ENCODE measurements at places on chromosomes 2 and 18.

DNA sequence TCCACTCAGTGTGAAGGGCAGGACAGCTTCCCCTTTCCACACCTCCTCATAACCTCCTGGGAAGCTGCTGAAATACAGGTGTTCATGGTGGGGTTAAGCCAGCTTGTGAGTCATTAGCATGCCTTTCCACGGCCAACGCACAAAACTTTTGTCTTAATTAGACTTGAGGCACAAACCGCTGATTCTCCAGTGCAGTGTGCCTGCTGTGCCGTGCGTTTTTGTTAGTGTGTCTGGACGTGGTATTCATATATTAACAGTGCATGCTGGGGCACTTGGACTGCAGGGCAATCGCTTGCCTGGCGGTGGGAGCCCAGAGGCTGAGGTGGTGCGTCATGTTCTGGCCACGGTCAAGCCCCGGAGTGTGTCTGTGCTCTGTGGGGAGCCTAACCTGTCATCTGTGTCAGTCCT lies 156.2 kb downstream of the SH3RF3 start:
- DNase-seq: peak; percentile 31

DNA sequence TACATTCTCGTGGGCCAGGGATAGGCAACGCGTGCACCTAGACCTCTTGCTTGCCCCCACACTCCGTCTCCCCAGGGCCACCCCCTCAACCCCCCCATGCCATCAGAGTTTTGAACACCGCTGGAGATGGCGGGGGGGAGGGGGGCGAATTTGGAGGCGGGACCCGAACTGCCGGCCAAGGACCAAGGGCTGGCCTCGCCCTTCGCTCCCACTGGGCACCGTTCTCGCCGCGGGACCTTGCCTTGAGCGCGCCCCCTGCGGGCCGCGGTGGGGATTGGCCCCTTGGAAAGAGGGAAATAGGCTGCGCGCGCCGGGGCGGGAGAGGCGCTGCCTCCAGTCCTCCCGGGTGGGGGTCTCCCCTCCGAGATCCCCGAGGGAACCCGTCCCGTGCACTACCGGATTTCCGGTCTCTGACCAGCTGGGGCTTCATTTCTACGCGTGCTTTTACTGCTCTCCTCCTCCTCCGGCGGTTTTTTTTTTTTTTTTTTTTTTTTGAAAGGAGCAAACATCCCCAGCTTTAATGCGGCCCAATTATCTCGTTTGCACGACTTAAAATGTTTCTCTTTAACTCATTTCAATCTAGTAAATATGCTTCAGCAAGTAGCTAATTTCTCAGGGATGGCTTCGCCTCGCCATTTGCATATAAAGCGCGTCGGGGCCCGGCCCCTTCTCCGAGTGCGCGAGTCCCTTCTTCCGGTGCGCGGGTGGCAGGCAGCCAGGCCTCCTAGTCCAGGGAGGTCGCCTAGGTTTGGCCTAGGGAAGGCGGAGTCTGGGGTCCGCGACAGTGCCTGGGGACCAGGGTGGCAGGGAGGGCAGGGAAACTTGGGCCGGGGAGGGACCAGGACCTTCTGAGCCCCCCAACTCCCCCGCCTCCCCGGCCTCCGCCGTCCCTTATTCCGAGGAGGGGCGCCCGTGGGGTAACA lies 10.0 kb upstream of the GBX2 start:
- peak; percentile 65 for DNase-seq

DNA sequence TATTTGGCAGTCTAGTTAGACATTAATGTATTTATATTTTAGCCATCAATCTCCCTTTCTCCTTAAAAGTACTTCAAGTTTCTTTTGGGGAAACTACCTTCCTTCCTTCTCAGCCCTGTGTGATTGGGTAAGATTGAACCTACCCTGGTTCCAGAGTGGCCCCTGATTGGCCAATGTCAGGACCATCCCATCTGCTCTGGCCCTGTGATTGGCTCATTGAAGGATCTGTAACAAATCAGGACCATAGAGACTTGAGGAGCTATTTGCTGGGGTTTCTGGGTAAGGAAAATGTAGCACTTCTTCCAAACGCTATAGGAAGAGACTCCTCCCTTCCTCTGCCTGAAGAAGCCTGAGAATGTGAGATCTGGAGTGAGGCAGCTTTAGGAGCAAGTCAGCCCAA lies 59.3 kb downstream of the AQP4 start:
- DNase-seq: no peak

DNA sequence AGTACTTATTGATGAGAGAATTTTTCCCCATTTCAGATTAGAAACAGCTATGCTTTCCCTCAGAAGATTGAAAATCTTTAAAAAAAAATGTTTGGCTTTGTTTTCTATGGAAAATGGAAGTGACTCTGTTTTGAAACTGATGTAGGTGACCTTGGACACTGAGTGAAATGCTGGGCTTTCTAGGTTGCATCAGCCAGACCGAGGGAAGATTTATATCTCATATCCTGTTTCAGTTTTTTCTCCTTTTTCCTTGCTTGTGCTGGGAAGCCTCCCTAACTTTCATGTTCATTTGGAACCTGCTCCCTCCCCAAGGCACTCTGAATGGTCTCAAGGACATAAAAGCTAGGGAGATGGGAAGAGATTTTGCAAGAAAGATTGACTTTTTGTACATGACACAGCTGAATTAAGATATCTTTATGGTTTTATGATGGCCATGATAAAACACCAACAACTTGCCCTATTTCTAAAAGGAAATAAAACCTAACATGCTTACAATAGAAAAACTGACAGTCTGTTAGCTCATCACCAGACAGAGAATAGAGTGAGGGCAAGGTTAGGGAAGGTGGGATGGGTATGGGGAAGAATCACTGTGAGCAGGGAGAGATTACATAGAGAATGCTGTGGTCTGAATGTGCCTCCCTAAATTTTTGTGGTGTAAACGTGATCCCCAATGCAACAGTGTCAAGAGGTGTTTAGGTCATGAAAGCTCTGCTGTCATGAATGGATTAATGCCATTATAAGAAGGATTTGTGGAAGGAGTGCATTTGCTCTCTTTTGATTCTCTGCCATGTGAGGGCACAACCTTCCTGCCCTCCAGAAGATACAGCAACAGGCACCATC lies 249.7 kb downstream of the TPGS2 start:
- DNase-seq: peak; percentile 25

- DNase-seq: peak; percentile 25
Observed at GRCh38 chr2:42844901-42845821, 52.8 kb upstream of the HAAO start.

- DNase-seq: peak; percentile 51
Observed at GRCh38 chr2:207416111-207416510, 113.7 kb upstream of the CREB1 start.

GRCh38 chr18:74682141-74682990 lies 84.7 kb downstream of the ZNF407 start:
- DNase-seq: peak; percentile 6

- DNase-seq: no peak
Observed at GRCh38 chr18:13573750-13574149, 152.6 kb downstream of the FAM210A start.

- DNase-seq: no peak
Observed at GRCh38 chr2:203706403-203706802, at the start of gene CD28. Gene CD28, plus strand, starts transcription at chr2:203706639. Its CDS starts 58 bp downstream, at chr2:203706697.

DNA sequence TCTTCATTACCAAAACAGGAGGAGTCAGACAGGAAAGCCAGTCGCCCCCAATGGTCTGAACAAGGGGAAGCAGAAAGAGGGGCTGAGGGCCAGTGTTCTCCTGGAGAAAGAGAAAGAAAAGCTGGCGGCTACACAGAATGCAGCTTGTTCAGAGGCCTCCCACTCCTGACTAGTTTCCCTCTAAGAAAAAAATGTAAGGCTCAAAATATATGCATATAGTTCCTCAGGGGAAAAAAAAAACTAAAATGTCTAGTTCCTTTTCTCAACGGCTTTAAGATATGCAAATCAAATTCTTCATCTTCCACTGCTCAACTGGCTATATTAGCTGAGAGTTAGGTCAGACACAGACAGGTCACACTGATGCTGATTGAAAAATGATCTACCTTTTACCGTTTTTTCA lies 18.6 kb downstream of the MBOAT2 start:
- DNase-seq: peak; percentile 34

GRCh38 chr18:2222270-2223185 lies 348.8 kb downstream of the METTL4 start:
- DNase-seq: peak; percentile 6

- no peak for DNase-seq
Observed at GRCh38 chr2:5502385-5502784, 189.8 kb upstream of the SOX11 start.

- DNase-seq: no peak
Observed at GRCh38 chr2:134668821-134669220, 50.0 kb downstream of the TMEM163 start.

DNA sequence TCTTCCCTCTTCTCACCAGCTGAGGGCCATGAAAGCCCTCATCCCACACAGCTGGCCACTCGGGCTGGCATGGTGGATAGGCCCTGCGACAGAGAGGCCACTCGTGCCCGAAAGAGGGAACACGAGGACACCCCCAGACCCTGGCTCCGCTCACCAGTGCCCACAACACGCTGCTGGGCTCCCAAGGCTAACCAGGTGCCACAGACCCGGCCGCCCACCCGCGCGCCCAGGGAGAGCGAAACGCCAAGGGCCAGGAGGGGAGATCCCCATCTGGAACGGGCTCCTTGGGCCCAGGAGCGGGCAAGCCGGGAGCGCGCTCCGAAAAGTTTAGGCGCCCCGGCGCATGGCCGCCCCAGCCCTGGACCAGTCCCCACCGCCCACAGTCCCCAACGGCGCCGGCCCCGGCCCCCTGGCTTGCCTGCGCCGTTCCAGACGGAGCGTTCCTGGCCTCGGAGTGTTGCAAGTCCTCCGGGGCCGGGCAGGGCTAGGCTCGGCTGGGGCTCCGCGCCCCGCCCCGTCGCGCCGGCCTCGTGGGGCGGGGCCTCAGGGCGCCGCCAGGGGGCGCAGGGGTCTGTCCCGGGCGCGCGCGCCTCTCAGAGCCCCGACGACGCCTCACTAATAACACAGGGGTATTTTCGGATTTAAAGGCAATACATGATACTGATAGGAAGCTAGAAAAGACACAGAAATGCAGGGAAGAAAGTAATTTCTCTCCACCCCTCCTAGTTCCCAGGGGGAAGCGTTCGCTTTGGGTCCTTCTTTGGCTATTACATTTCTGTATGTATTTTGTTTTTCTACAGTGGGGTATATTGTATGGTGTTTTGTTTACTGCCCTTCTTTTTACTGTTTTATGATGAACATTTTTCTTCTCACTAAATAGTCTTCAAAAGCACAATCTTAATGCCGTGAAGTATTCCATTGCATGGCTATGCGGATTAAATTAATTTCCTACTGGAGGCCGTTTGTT lies at the start of gene TMBIM1:
TMBIM1 (minus strand) TSS at position 456 of the 967 bp plus-strand sequence. CDS start 10,362 bp downstream, outside the sequence.
- peak; percentile 72 for DNase-seq

GRCh38 chr2:232162187-232162586 lies 200.7 kb downstream of the DIS3L2 start:
- no peak for DNase-seq

- no peak for DNase-seq
Observed at GRCh38 chr2:96359866-96360265, 24.3 kb downstream of the NCAPH start.

DNA sequence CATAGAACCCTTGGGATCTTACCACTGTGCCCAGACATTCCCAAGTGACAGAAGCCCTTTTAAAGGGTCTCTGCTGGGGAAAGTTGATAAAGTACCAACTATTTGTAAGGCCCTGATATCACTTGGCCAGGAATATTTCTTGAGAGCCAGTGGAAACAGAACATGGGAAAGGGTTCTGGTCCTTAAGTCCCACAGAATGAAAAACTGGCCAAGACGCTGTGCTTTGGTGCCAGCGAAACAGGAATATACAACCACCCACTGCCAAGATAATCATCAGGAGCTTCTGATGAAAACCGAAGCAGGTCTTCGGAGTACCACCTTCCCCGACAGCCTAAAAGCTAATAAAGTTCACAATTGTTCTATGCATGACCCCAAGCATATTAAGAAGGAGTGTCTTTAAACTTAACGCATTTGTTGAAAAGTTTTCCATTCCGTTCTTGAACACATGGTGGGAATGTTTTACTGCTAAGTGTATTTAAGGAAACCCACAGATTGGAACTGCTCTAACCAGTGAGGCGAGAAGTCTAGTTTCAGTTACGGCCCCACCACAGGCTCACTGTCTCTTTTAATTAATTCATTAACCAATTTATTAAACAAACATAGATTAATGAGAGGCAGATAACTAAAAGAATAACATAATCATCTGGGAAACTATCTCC lies 152.6 kb downstream of the ANKRD44 start:
- DNase-seq: no peak

DNA sequence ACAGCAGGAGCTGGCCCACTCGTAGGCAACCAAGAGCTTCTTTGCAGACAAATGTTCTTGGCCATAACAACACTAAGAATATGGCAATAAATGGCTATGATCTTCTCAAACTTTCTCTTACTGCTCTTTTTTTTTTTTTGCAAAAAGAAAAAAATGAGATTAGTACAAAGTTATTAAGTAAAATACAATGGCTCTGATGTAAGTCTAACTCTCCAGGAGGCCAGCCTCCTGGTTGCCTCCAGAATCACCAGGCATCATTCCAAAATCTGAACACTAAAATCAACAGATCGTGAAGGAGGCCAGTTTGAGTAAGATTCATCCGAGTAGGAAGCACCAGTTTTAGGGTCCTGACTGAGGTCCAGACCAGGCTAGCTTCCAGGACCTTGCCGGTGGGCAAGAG lies 20.8 kb upstream of the FIGN start:
- DNase-seq: no peak

GRCh38 chr2:65353046-65353445 lies 79.4 kb downstream of the SPRED2 start:
- DNase-seq: no peak

- no peak for DNase-seq
Observed at GRCh38 chr2:201966691-201967438, 66.8 kb upstream of the FZD7 start.

DNA sequence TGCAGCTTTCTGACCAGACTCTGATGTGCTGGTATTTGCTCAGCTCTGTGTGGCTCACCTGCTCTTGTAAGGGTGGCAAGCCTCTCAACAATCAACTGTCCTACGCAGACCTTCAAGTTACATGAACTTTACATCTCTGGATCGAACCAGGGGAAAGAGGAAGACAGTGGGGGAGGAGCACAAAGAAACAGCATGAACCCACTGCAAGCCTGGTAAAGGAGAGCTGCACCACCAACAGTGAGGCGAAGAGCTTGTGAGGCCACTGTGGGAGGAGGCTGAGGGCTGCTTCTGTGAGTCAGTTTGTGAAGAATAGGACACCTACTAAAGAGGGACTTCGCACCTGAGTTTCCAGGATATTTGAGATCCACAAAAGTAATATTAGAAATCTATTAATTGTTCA lies 18.8 kb upstream of the FAM110C start:
- no peak for DNase-seq

DNA sequence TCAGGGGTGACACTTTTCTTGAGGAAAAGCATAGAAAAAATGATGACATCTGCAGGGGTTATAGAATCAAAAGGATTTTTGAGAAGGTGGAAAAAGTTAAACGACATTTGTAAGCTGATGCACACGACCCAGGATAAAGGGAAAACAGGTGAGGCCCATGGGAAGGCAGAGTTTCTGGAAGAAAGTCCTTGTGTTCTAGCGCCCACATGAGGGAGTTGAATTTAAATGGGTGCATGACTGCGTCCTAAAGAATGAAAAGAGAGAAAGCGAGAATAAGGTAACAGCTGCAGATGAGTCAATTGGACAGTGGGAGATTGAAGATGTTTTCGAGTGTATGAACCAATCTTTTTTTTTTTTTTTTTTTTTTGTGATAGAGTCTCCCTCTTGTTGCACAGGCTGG lies 158.1 kb downstream of the GALR1 start:
- no peak for DNase-seq
